ENCODE measurements at places on chromosomes 13 and 19.

DNA sequence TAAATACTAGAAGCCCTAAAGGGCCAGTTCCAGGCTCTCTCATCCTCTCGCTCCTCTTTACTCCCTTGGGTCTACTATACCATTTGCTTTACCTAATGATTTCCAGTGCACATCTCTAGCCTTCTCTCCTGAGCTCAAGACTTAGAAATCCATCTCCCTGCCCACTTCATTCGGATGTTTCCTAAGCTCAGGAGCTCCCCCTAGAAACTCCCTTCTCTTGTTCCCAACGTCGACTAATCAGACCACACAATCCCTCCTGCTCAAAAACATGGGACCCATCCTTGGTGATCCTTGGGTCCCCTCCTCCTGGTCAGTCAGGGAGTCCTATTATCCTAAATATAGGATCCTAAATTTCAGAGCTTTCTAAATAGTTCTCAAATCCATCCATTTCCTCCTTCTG is 21.1 kb upstream of the STK24 start:
- no peak for DNase-seq

GRCh38 chr13:90171649-90172048 is 1175.8 kb upstream of the MIR17HG start:
- no peak for DNase-seq

GRCh38 chr19:2848616-2849015 is 7.3 kb downstream of the ZNF555 start:
- DNase-seq = no peak

GRCh38 chr19:30558793-30559192 is 186.6 kb downstream of the ZNF536 start:
- no peak for DNase-seq

DNA sequence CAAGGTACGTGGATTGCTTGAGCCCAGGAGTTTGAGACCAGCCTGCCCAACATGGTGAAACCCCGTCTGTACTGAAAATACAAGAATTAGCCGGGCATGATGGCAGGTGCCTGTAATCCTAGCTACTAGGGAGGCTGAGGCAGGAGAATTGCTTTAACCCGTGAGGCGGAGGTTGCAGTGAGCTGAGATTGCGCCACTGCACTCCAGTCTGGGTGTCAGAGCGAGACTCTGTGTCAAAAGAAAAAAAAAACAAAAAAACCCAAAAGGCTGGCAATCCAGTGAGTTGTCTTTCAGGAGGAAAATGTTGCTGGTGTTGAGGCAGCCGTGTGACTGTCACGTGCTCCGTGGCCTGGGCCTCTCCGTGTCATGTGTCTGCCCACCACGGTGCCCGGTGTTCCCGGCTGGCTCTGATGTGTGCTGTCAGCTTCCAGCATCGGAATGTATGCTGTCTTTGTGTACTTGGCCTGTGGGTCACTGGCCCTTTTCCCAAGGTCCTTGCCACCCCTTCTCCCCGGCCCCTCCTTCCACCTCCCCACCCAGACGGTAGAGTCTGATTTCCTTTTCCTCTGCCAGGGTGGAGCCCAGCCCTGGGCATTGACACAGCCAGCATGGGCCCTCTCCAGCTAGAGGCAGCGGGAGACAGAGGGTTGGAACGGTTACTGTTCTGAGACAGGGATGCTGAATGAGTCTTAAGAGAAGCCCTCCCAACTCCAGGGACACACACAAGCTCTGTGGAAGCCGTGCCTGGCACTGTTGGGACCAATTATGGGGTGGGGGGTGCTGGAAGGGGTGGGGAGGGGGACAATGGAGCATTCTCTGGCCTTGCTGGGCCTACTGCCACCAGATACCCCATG is 7.2 kb upstream of the TUBB4A start:
- DNase-seq = no peak

DNA sequence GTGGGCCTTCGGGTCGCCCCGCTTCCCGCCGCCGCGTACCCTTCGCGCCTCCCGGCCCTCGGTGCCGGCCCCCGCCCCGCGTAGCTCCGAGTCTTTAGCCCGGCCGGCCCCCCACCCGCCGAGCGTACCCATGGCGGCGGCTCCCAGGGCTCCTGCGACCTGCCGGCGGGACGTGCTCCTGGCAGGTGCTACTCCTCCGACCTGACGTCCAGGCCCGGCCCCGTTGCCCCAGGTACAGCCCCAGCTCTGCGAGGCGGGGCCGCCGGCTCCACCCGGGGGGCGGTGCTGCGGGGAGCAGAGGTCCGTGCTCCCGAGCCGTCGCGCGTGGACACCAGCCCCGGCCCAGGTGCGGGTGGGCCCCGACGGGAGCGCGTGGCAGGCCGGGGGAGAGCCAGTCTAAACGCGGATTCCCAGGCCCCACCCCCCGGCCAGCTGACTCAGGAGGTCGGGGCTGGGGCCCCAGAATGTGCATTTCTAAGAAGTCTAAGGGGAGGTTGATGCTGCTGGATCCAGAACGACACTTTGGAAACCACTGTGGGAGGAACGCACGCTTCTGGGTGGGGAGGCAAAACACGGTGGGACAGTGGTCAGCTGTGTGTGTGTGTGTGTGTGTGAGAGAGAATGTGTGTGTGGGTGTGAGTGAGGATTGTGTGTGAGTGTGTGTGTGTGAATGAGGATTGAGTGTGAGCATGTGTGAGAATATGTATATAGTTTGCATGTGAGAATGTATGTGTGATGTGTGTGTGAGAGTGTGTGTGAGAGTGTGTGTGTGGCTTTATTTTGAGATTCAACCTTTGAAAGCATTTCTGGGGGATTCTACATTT is at the start of gene SLC15A1:
SLC15A1 (minus strand) TSS at position 206 of the 824 bp plus-strand sequence; CDS start at position 132, 74 bp downstream.
- no peak for DNase-seq

GRCh38 chr19:10920781-10921180 is 7.7 kb downstream of the YIPF2 start:
- DNase-seq = no peak

GRCh38 chr13:28273919-28274318 is 135.6 kb downstream of the PAN3 start:
- DNase-seq = no peak

- no peak for DNase-seq
Measured at GRCh38 chr19:41455936-41456335, 13.0 kb downstream of the ERICH4 start.

- no peak for DNase-seq
Measured at GRCh38 chr13:24745861-24746617, 17.9 kb upstream of the RNF17 start.

DNA sequence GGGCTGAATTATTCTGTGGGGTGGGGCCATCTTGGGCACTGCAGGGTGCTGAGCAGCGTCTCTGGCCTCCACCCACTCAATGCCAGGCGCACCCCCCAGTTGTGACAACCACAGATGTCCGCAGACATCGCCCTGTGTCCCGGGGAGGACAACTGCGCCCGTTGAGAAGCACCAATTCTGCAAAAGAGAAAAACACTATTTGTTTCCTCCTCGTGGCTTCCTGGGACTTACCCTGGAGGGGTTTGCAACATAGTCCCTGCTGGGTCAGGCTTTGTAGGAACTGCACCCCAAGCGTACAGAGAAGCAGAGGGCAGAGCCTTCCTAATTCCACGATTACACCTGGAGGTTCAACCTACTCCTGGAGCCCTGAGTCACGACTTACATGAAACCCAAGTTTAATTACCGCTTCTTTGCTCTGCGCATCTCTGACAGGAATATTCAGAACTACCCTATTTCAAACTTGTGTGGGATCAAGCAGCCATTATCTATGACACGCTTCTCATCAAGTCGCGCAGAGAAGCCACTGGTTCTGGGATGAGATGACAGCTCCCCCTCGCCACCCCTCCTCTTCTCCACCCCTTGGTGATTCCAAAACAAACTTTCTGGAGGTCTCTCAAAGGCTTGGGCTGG is 11.1 kb upstream of the SLC39A3 start:
- DNase-seq = no peak

DNA sequence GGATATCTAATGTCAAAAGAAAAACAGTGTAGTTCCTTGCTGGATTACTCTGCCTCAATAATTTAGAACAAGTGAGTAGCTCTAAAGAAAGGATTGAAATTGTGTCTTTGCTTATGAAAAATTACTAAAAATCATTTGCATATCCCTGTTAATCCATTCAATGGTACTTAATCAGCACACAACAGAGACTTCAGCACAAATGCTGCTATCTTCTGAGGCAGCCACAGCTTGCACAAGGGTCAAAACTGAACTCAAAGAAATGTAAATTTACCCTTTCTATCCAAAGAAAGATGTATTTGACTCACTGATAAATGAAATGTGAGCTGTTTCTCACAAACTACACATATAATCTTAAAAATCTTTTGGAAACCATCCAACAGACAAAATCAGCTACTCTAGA is 116.2 kb downstream of the LHFPL6 start:
- no peak for DNase-seq

- no peak for DNase-seq
Measured at GRCh38 chr13:99548448-99548847, 47.2 kb downstream of the TM9SF2 start.

DNA sequence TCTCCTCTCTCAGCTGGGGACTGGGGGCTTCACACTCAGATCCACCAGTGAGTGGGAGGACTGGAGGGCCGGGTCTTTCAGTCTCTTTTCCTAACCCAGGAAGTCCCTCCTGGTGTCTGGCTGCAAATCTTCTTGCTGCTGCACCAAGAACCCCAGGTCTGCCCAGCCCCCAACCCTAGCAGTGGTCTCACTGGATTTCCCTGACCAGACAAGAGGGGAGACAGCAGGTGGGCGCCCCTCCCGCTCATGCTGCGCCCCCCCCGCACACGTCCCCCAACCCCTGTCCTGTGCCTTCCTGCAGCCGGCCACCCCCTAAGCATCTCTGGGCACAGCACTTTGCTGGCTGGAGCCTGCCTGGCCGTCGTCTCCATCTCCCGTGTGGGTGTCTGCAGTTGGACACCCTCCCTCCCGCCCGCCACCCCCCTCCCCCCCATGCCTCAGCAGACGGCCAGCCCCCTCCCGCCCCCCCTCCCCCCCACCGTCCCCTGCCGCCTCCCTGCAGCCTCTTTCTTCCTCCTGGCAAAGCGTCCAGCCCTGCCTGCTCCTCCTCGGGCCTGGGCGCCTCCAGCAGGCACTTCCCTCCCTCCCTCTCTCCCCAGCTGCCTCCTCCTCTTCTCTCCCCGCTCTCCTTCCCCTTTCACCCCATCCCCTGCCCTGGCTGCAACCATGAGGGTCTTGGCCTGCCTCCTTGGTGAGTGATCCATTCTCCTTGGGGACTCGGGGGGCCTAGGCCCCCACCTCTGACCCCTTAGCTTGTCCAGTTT is at the start of gene SSC5D:
SSC5D (plus strand) TSS at position 513 of the 764 bp plus-strand sequence; CDS start at position 667, 154 bp downstream.
- DNase-seq = no peak

DNA sequence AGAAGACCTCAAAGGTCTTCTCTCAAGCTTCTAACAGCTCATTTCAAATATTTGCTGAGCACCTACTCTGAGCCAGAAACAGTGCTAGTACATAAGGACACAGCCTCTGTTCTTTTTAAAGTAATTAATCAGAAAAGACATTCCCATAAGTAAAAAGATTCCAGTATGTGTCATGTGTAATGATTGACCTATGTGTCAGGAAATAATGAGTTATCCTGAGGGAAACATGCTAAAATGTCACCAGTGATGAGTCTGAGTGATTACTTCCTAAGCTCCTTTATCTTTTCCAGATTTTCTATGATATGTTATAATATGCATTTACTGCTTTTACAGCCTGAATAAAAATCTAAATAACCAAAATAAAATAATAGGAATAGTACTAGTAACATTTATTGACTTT is 107.6 kb downstream of the SLC25A15 start:
- DNase-seq = no peak

DNA sequence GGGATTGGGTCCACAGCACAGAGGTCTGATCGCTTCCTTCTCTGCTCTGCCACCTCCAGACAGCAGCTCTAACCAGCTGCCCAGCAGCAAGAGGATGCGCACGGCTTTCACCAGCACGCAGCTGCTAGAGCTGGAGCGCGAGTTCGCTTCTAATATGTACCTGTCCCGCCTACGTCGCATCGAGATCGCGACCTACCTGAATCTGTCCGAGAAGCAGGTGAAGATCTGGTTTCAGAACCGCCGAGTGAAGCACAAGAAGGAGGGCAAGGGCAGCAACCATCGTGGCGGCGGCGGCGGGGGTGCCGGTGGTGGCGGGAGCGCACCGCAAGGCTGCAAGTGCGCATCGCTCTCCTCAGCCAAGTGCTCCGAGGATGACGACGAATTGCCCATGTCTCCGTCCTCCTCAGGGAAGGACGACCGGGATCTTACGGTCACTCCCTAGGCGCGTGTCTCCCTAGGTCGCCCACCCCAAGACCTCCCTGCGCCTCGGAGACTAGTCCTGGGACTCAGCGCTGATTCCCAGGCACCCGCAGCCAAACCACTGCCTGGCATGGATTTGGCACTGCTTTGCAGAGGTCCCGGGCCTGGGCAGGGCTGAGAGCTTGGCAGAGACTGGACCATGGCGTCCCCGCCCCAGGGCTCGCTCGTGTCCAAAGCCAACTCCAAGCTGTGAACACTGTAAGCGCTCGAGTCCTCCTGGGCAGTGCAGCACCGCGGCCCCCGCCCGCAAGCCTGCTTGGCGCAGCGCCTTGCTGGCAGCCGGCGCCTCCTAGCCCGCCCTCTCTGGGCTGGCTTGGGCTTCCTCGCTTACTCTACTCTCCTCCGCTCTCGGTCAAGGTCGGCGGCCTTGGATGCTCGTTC is 1.5 kb downstream of the GSX1 start:
- DNase-seq = no peak

- DNase-seq = no peak
Measured at GRCh38 chr13:99075268-99076191, 97.7 kb upstream of the DOCK9 start.

DNA sequence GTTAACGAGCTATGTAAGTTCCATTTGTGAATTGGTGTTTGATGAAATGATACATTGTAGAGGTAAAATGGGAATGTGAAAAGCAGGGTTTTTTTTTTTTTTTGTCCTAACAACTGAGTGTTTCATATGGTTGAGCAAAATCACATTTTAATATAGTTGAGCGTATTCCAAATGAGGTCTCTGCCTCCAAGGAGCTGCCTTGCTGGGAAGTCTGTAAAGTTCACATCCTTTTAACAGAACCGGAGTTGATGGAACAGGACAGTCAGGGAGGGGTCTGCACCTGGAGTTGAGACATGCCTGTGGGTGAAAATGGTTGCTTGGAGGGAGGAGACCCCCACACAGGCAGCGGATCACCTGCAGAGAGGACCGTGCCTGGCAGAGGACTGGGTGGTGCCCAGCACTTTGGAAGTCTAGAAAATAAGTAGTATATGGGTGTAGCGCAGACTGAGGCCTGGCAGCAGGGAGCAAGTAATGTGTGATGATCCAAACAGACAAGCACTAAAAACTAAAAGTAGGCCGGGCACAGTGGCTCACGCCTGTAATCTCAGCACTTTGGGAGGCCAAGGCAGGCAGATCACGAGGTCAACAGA is 75.2 kb upstream of the UBAC2 start:
- no peak for DNase-seq

DNA sequence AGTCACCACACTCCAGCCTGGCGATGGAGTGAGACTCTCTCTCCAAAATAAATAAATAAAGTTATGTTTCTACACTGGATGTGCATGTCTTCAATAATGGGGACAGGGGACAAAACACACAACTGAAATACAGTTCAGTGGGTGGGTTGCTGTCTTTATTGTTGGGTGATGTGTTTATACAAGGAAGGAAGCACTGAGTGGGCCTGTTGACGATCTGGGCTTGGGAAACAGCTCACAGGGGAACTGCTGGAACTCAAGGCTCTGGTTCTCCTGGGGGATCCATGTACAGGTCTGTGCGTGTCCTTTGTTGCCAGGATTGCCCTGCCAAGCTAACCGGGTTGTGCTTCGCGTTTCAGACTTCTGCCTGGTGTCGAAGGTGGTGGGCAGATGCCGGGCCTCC is 18.9 kb downstream of the SPINT2 start:
- no peak for DNase-seq

- no peak for DNase-seq
Measured at GRCh38 chr13:112486386-112487126, 101.4 kb downstream of the TUBGCP3 start.

GRCh38 chr13:99431927-99432608 is 69.2 kb upstream of the TM9SF2 start:
- DNase-seq = no peak

Measured in stimulated activated CD8-positive, alpha-beta memory T cell treated with anti-CD3 and anti-CD28 coated beads, Interleukin-15, amount 100 ng/mL, for 24 hours (primary cell).